ENCODE measurements at places on chromosomes 6 and 20.

GRCh38 chr6:138847884-138848283 is 52.0 kb downstream of the ECT2L start:
- DNase-seq, result no peak

GRCh38 chr6:3869632-3870527 is 20.7 kb downstream of the FAM50B start:
- DNase-seq, result no peak

DNA sequence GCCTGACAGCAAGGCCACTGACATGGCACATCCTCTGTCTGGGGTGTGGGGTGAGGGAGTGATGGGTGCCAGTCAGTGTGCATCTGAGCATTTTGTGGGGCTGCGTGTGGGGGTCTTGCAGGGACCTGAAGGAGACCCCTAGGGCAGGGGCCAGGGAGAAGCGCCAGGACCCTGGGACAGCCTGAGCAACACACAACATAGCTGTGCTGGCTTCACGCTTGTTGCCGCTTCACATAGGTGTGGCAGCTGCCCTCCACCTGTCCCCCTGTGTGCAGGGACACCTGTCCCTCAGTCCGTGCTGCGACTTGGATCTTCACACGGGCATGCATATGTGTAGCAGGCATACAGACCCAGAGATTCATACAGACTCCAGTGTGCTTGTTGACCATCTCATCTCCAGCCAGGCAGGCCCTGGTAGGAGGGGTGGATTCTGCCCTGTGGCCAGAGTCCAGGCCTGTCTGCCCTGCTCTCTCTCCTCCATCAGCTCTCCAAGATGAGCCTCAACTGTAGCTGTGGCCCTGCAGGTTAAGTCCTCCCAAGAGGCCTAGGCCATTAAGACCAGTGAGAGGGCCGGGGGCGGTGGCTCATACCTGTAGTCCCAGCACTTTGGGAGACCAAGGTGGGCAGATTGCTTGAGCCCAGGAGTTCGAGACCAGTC is 3.2 kb upstream of the NPBWR2 start:
- no peak for DNase-seq

DNA sequence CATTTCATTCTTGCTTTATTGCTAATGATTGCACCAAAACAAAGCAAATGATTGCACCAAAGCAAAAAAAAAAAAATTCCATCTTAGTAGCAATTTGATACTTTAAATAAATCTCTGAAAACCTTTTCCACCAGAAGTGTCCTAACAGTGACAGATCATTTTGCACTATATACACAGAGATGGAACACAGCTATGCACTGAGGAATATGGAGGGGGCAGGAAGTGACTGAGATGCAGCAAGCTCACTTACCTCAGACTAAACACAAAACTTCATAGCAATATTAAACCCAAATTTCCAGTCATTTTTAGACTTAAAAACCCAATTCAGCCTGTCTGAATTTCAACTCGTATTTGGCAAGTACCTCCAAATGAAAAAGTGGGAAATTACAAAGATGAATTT is 41.2 kb downstream of the HIVEP2 start:
- no peak for DNase-seq

DNA sequence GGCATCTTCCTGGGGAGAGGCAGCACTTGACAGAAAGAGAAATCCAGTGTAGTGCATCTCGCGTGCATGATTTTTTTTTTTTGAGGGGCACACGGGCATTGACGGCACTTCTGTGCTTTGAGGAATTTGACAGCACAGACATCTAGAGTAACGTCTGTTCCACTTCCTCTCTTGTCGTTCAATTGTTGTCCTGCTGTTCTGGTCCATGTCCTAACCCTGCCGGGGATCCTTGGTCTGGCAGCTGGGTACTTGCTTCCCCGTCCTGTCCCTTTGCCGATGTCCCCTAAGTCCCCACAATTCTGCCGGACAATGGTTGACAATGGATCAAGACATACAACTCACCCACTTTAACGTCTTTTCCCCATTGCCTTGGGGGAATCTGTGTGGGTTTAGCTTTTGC is 46.0 kb upstream of the NAA20 start:
- DNase-seq, result no peak

- DNase-seq, result no peak
These were observed 657.7 kb downstream of the PHF3 start for GRCh38 chr6:64293298-64293697.

DNA sequence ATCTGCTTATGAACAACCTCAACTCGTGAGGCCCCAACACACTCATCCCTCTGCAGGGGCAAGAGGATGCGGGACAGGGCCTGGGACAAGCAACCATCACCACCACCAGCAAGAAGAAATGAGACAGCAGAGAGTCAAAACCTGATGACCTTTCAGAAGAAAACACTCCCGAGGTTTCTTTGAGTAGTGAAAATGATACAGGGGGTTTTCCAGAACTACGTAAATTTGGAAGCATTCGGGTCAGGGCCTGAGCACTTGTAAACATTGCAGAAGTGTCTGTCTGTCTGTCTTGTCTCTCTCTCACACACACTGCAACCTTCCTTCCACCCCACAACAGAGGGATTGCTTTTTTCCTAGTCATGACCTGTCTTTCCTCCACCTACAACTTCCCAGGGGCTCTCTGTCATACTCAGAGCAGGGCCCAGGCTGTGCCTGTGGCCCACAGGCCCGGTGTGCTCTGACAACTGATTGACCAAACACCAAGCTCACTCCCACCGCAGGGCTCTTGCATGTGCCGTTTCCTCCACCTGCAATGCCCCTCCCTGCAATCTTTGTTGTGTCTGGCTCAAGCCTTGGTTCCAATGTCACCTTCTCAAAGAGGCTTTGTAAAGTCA is 90.9 kb downstream of the BMP7 start:
- no peak for DNase-seq

- DNase-seq, result no peak
These were observed 106.5 kb upstream of the NT5E start for GRCh38 chr6:85343428-85343827.

- no peak for DNase-seq
These were observed 75.1 kb downstream of the PAX1 start for GRCh38 chr20:21780528-21780927.

GRCh38 chr6:107490566-107491137 is 735 bp downstream of the SOBP start:
- no peak for DNase-seq

DNA sequence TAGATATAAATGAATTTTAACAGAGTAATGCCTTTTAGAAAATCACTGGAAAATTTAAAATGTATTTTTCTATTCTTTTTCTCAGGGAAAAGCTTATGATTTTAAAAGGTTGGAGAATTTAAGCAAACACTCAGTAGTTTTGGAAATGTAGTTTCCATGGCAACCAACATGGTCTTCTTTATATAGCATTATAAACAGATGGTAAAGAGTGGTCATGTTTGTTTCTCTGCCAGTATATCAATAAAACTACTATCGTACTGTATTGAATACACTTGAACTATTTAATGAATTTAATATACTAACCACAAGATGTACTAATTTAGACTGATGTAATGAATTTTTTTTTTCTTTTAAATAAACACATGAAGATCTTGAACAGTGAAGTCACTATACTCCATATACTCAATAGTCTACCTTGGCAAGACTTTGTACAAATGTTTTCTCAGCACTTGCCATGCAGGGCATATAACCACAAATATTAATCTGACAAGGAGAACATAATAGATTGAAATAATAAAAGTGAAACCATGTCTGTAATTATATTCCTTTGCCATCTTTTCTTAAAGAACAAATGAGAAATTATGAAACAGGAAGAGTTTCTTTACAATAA is 105.5 kb downstream of the PDSS2 start:
- no peak for DNase-seq

- DNase-seq, result no peak
These were observed 127.6 kb upstream of the SNX9 start for GRCh38 chr6:157695301-157696040.

- DNase-seq, result no peak
These were observed 47.3 kb downstream of the KLHL31 start for GRCh38 chr6:53618219-53618618.

- DNase-seq, result no peak
These were observed 350.1 kb upstream of the TSHZ2 start for GRCh38 chr20:52622081-52622480.

GRCh38 chr6:135962731-135963130 is 111.2 kb downstream of the PDE7B start:
- DNase-seq, result no peak

DNA sequence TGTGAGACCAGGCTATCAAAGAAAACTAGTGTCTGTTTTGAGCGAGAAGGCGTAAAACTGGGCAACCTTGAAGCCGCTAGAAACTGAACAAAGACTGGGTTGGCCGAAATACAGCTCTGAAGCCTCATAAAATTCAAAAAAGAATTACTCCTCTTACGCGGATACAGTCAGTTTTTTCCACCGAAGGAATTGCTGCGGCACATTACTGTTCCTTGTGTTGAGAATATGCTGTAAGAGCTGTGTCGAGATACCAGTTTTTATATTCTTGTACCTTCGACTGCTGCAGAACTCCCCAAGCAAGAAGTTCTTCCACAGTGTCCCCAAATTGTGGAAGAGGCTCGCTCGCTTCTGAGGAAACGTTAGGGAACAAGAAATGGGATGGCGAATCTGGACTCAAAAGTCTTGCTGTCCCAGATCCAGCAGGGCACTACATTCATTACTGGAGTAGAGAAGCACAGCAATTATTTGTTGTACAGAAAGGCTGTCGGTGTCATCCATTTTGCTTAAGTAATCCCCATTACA is 523 bp upstream of the COX7A2 start:
- peak; percentile 30 for DNase-seq

- DNase-seq, result no peak
These were observed 118.1 kb upstream of the MAFB start for GRCh38 chr20:40806929-40807820.

DNA sequence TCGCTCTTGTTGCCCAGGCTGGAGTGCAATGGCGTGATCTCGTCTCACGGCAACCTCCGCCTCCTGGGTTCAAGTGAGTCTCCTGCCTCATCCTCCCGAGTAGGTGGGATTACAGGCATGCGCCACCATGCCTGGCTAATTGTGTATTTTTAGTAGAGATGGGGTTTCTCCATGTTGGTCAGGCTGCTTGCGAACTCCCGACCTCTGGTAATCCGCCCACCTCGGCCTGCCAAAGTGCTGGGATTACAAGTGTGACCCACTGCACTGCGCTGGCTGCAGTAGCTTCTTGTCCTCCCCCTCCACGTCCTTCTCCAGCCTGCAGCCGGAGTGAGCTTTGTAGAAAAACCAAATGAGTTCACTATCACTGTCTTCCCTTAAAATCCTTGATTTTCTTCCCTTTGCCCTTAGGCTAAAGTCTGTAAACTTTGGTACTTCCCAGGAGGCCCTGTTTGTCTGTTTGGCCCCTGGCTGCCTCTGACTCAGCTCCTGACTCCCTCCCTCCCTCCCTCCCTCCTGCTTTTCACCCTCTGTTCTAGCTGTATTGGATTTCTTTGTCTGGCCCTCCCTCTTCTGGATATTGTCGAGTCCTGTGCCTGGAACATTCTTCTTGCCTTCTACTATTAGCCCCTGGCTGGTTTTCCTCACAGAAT is 12.9 kb downstream of the PARD6B start:
- DNase-seq, result no peak

DNA sequence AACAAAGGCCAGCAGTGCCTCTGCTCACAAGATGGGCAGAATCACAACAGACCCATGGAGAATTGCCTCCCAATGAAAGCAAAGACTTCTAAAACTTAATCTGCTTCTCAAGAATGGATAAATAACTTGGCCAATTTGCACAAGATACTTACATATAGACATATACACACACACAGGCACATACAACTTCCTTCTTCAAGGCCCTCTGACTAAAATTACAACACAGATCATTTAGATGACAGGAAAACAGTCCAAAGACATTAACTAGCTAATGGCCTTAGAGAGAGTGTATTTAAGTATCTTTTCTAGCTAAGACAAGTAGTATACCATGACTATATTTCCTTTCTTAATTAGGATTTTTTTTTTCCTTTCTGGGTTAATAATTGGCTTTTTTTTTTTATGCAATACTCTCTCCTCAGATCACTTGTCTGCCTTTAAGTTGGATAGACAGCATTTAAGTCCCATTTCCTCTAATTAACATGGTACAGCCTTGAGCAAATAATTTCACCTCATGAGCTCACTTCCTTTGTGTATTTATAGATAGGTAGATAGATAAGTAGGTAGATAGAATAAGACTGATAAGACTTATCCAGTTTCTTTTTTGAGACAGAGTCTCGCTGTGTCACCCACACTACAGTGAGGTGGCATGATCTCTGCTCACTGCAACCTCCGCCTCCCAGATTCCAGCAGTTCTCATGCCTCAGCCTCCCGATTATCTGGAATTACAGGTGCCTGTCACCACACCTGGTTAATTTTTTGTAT is 70.0 kb downstream of the NRSN1 start:
- DNase-seq, result no peak

DNA sequence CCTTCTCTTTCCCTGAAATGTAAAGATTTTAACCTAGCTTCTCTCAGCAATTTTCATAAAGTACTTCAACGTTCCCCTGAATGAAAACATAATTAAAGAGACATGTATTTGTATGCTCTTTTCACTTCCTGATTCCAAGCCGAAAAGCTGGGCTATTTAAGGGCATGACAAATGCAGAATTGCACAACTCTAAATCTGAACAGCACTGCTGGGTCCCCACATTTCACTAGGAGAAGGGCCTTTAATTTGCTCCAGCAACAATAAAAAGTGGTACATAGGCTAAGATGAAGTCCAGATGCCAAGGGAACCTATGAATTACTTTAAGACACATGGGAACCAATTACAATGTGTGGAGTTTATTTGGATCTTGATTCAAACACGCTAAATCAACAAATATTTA is 42.0 kb downstream of the IRAK1BP1 start:
- no peak for DNase-seq

GRCh38 chr6:159874435-159874834 is 16.4 kb upstream of the MAS1 start:
- no peak for DNase-seq

DNA sequence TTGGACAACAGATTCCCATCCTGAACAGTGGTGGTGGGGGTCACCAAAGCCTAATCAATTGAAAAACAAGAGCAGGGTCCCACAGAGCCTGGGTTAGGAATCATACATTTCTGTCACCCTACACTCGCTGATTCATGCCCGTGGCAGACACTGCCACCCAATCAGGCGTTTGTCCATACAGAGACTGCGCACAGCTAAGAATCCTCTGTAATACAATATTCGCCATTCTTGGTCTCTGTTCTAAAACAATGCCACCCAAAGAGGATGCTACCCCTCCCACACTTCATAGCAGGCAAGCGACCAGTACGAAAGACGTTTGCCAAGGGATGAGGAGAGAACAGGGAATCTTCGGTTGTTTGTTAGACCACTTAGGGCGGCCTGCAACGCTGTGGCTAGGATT is 28.1 kb upstream of the SLC22A23 start:
- no peak for DNase-seq

DNA sequence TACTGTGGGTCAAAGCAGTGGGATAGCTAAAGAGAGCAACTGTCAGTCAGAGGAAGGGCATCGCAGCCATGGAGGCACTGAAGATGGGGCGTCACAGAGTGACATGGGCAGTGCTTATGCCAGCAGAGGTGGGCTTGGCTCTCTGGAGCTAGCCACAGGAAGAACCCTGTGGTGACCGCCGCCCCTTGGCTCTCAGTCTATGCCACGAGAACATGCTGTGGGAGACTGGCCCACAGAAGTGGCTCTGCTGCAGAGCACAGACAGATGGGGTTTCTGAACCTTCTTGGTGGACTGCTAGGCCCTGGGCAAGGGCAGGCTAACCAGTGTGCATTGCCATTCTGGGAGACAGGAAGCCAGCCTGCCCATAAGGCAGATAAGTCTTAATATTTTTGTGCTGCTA is 290.0 kb upstream of the SUPT3H start:
- DNase-seq, result no peak
